ENCODE measurements at places on chromosomes 7 and 10.

DNA sequence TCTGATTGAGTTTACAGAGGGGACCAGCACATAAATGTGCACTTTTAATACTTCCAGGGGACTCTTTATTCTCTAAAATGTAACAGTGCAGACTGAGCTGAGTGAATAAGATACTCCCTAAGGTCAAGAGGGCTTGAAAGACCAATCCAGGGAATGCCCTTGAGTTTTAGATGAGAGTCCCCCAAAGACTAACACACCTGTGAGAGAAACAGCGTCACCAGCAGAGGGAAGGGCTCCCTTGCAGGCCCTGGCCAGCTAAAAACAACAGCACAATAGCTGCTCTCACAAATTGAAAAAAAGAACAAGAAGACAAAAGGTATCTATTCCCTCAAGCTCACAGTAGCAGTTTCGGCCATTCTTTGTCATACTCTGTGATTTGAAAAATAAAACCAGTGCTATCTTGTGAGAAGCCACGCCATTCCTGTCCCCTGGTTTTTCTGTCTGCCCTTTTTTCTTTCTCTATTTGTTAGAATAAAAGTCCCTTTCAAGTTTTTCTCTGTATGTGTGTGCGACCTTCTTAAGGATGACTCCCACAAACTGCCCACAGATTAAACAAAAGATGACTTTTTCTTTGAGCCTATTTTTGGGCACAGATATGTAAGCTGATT lies 230.4 kb upstream of the BMPER start:
- DNase-seq: no peak

- DNase-seq: no peak
Measured at GRCh38 chr10:70759781-70760180, 25.4 kb downstream of the TBATA start.

- DNase-seq: peak; percentile 97
Measured at GRCh38 chr7:30983042-30983913, 19.5 kb downstream of the GHRHR start.

- DNase-seq: no peak
Measured at GRCh38 chr7:12111422-12112405, 99.4 kb upstream of the TMEM106B start.

GRCh38 chr7:75776295-75776971 lies 4.4 kb upstream of the CCL26 start:
- peak; percentile 88 for DNase-seq

GRCh38 chr7:33762151-33762910 lies 143.0 kb upstream of the BMPER start:
- no peak for DNase-seq

DNA sequence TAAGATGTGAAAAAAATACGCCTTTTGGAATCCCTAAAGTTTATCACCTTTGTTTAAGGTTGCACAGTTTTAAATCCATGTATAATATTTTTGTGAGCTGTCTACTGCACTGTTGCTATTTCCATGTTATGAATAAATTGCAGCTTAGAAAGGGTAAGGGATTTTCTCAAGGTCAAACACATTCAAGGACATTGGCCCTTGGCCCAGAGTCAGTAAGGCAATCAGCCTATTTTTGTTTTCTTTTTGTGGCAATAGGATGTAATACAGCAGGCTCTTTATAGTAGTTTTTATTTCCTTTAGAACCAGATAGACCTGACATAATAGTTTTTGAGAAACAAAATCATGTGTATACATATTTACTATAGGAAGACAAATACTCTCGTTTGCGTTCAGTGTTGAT lies 219.8 kb downstream of the ACTR3B start:
- no peak for DNase-seq

DNA sequence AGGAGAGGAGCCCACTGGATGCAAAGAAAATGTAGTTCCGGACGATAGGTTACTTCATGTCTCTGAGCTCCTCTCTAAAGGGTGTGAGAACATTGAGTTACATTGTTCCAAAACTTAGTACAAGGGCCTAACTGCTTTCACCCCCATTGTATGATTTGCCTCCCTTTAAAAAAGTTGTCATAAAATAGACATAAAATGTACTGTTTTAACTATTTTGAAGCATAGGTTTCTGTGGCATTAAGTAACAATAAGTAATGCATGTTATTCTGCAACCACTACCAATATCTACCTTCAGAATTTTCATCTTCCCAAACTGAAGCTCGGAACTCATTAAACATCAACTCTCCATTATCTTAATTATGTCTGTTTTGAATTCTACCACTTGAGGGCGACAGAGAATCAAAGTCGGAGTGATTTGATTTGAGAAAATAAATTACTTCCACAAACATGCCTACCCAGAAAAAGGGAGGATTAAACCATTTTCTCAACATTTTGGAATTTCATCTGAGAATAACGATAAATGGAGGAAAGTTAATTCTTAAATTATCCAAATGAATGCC lies 2.7 kb downstream of the IGFBP1 start:
- DNase-seq: peak; percentile 45

DNA sequence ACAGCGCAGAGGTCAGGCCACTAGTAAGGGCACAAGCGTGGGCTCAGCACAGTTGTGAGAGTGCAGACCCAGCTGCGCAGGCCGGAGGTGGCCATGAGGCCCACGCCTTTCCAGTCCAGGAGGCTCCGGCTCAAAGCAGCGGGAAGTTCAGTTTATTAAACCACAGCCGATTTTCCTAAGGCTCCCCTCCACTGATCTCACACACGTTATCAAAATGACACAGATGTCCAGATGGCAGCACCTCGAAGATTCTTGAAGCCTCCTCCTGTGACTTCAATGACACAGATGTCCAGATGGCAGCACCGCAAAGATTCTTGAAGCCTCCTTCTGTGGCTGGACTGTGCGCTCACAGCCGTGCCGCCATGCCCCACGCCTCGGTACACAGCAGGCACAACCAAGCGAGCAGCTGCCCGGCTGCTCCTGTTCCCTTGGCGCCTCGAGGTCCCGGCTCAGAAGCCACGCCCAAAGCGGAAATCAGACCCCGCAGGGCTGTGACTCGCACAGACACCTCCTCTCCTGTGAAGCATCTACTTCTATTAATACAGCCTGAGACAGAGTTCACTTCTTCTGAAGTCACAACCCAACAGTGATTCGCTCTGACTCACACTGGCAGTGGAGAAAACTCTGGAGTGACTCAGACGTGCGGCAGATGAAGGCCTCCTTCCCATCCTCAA lies 122.7 kb downstream of the MAD1L1 start:
- DNase-seq: no peak
